ENCODE measurements at places on chromosomes 1 and 21. TPM values are rescaled to one million over a fixed set of nuclear protein-coding genes. Genes with fewer than 3 reads are reported as not detected.

GRCh38 chr21:45972716-45973474 is 8.7 kb upstream of the COL6A1 start:
- DNase-seq = peak; percentile 75

- no peak for DNase-seq
These were observed 28.9 kb downstream of the VANGL1 start for GRCh38 chr1:115670476-115671175.

- peak; percentile 69 for DNase-seq
These were observed 25.3 kb upstream of the PEF1 start for GRCh38 chr1:31669786-31670592.

- DNase-seq = no peak
These were observed 35.7 kb upstream of the MYSM1 start for GRCh38 chr1:58735586-58735985.

The SLC16A4 gene
- total RNA-seq = 16.6 TPM

DNA sequence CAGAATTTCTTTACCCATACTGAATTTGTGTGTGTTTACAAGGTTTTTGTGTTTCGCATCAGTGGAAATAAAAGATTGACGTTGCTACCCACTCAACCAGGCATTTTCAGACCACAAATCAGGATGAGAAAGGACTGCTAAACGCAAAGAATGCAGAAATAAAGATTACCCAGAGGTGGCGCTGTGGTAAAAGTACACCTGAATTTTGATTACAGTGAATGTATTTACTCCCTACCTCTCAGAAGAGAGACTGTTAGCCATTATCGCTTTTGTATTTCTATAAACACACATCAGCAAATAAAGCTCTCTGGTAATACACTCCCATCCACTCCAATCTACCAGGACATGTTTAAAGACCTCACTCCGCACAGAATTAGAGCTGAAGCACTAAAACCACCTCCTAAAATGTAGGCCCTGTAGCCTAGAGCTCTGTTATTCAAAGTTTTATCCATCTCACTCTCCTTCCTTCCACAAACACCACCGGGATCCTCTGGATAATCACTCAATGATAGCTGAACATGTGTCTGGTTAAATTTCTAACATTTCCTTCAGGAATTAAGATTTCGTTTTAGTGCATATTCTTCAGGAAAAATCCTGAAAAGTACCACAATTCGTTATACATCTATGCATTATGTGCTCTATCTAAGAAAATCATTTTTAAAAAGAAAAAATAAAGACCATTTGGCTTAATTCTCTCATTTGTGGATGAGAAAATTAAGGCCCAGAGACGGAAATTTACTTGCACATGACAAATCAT is 2.5 kb upstream of the LMO4 start:
- DNase-seq = no peak

GRCh38 chr1:3443807-3444206 is 10.7 kb upstream of the ARHGEF16 start:
- DNase-seq = no peak

- no peak for DNase-seq
These were observed 330.9 kb downstream of the S1PR1 start for GRCh38 chr1:101567582-101568189.

The PLA2G2F gene
- total RNA-seq = not detected

All from tibial nerve (tissue), 4 donors.